ENCODE measurements at places on chromosomes 11 and 22.

DNA sequence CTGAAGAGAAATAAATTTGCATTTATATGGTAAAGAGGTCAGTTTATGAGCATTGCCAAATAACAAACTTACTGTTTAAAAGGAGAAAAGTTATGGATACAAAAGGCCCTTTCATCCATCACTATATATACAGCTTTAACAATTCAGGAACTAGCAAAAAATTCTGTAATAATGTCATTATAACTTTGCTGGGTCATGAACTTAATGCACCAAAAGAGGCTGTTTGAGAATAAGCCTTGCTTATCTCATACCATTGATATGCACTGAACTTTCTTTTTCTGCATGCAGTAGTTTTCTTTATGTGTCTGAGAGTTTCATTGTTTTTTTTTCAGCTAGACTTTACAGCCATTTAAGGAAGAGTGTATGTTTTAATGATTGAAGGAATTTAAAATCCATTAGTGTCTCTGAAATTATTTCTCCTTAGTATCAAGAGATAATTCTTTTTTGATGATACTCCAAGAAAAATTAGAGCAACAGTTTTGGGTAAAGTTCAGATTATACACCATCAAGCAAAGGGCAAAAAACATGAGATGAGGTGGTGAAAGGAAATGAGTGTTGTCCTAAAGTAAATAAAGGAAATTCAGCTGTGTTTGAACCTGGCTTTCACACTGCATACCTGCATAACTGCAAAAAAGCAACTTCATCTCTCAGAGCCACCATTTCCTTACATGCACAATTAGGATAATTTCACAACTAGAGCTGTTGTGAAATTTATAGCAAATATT, 188.2 kb upstream of the ANO3 start:
- no peaks in the 10 kb centered on the region for H3K36me3 ChIP-seq
- peaks cover 28% of the 10 kb centered on the region for H3K4me1 ChIP-seq
- H3K27me3 ChIP-seq, result no peaks in the 10 kb centered on the region
- peak overlapping the region; percentile 95 for H3K27ac ChIP-seq
- H3K4me3 ChIP-seq, result no peak overlapping the region

DNA sequence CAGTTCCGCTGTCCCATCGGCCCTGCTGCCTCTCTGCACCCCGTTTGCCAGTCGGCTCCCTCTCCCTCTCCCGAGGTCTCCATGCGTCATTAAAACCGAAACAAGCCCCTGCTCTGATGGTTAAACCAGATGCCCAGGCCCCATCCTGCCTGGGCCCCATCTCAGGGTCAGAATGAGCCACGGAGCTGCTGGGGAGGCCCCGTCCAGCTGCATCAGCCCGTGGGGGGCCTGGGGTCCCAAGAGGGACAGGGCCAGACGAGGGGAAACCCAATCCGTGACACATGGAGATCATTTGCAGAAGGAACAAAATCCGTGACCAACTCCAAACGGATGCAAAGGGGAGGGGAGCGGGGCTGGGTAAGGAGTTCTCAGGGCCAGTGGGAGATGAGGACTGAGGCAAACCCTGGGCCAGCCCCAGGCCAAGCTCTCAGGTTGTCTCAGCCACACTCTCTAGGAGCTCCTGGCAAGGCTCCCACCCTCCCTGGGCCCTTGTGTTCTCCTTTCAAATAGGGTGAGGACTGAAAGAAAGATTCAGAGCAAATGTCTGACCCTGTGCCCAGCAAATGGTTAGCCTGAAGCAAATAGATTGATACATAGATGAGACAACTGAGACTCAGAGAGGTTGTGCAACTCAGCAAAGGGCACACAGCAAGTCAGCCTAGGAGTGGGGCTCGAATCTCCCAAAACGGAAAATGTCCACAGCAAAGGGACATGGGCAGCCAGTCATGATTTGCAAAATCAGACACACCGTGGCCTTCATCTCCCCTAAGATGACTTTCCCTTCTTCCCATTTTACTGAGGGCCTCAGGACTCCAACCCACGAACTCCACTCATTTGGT, 162.1 kb downstream of the MN1 start:
- peaks cover 6% of the 10 kb centered on the region for H3K4me1 ChIP-seq
- H3K27me3 ChIP-seq, result peaks cover 22% of the 10 kb centered on the region
- no peak for DNase-seq
- H3K27ac ChIP-seq, result no peak overlapping the region
- no peak overlapping the region for H3K4me3 ChIP-seq
- no peaks in the 10 kb centered on the region for H3K36me3 ChIP-seq

GRCh38 chr22:20498913-20499312, 3.3 kb upstream of the KLHL22 start:
- peaks cover 12% of the 10 kb centered on the region for H3K36me3 ChIP-seq
- no peak overlapping the region for H3K27ac ChIP-seq
- no peaks in the 10 kb centered on the region for H3K27me3 ChIP-seq
- no peak overlapping the region for H3K4me3 ChIP-seq
- no peak for DNase-seq

- H3K27me3 ChIP-seq, result no peaks in the 10 kb centered on the region
- no peak overlapping the region for H3K4me3 ChIP-seq
- peaks cover 4% of the 10 kb centered on the region for H3K36me3 ChIP-seq
- no peak overlapping the region for H3K27ac ChIP-seq
- H3K4me1 ChIP-seq, result no peaks in the 10 kb centered on the region
- DNase-seq, result no peak
These were observed 139.8 kb upstream of the CEP126 start for GRCh38 chr11:101775033-101775432.

- no peak overlapping the region for H3K4me3 ChIP-seq
- no peak overlapping the region for H3K27ac ChIP-seq
- no peaks in the 10 kb centered on the region for H3K4me1 ChIP-seq
- DNase-seq, result no peak
- peaks cover 60% of the 10 kb centered on the region for H3K27me3 ChIP-seq
These were observed 6.4 kb downstream of the PRAME start for GRCh38 chr22:22552630-22553029.

DNA sequence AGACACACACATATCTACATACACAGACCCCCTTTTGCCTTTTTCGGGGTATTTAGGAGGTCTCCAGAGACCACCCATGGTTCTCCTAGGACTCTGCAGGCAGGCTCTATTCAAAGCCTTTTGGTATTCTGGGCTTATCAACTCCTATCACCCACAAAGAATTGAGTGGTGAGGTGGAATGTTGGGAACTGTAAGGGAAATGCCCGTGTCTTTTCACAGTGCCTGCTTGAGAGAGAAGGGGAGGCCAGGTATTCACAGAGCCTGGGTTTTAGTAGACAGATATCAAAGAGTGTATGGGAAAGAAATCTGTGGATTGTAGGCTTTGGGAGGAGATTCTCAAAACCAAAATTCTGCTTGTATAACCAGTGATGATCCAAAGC, 44.0 kb upstream of the CSNK2A3 start:
- peaks cover 5% of the 10 kb centered on the region for H3K4me1 ChIP-seq
- no peaks in the 10 kb centered on the region for H3K36me3 ChIP-seq
- H3K27me3 ChIP-seq, result peaks cover 22% of the 10 kb centered on the region
- no peak for DNase-seq
- H3K27ac ChIP-seq, result no peak overlapping the region
- no peak overlapping the region for H3K4me3 ChIP-seq

GRCh38 chr11:65183201-65183891, 1.6 kb downstream of the CAPN1 start:
- H3K4me1 ChIP-seq, result peaks cover 21% of the 10 kb centered on the region
- H3K27me3 ChIP-seq, result no peaks in the 10 kb centered on the region
- peak overlapping the region; percentile 97 for H3K27ac ChIP-seq
- DNase-seq, result no peak
- peak overlapping the region; percentile 89 for H3K4me3 ChIP-seq
- peaks cover 4% of the 10 kb centered on the region for H3K36me3 ChIP-seq

- H3K27me3 ChIP-seq, result peaks cover 5% of the 10 kb centered on the region
- peaks cover 22% of the 10 kb centered on the region for H3K4me1 ChIP-seq
- no peak for DNase-seq
- H3K27ac ChIP-seq, result no peak overlapping the region
- no peaks in the 10 kb centered on the region for H3K36me3 ChIP-seq
These were observed 2.2 kb downstream of the CADM1 start for GRCh38 chr11:115501893-115502589.

- no peak overlapping the region for H3K27ac ChIP-seq
- H3K27me3 ChIP-seq, result peaks cover 2% of the 10 kb centered on the region
- no peak overlapping the region for H3K4me3 ChIP-seq
- H3K36me3 ChIP-seq, result no peaks in the 10 kb centered on the region
These were observed 189.6 kb downstream of the ADAMTS15 start for GRCh38 chr11:130638033-130638432.

GRCh38 chr11:91248199-91248807, 976.3 kb upstream of the FAT3 start:
- H3K36me3 ChIP-seq, result peaks cover 3% of the 10 kb centered on the region
- H3K27ac ChIP-seq, result no peak overlapping the region
- H3K4me1 ChIP-seq, result peaks cover 7% of the 10 kb centered on the region

DNA sequence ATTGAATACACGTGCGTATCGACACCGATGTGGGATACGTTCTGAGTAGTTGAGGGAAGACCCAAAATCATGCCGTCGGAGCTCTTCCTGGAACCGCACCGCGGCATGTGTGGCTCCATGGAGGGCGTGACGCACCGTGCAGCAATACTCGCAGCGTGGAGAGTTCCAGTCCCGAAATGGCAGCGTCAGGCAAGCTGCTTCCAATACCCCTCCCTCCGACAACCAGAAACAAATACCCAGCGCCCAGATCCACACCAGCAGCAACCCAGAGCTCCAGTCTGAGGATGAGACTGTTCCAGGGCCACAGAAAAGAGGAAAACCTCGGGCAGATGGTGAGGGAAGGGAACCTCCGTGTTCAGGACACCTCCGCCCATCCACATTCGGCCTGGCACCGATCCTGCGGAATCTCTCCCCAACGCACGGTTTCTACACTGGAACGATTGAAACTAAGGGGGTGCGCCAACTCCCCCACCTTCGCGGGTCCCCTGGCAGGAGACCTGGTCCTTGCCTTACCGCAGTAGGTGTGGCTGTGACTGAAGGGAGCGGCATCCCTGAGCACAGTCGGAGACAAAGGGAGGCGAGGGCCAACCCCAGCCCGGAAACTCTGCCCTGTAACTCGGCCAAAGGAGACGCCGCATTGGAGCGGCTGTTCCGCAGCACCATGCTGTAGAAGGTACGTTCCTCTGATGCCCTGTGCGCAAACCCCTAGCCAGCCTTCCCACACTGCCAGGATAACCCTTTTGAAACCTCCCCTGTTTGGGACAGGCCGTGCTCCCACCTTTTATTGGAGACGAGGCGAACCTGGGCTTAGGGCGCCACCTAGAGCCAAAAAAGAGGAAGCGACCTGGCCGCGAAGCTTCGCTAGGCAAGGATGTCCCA, 28.2 kb downstream of the DBX1 start:
- no peaks in the 10 kb centered on the region for H3K36me3 ChIP-seq
- peak overlapping the region; percentile 70 for H3K4me3 ChIP-seq
- DNase-seq, result no peak
- H3K27ac ChIP-seq, result peak overlapping the region; percentile 44
- H3K4me1 ChIP-seq, result peaks cover 3% of the 10 kb centered on the region

DNA sequence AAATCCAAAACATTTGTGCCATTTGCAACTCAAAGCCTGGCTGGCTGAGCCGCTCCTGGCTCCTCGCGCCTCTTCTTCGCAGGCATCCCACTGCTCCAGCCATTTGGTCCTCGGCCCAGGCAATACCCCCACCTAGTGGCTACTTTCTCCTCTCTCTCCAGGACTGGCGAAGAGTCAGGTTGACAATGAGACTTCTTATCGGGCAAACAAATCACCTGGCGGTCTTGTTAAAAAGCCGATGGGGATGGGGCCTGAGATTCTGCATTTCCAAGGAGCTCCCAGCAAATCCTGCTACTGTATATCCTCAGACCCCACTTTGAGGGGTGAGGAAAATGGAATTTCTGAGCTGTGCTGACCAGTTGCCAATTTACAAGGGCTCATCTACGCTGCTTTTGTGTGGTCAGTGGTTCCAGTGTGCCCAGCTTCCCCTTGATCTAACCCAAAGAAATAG, 89.0 kb downstream of the ISX start:
- H3K36me3 ChIP-seq, result no peaks in the 10 kb centered on the region
- H3K27me3 ChIP-seq, result peaks cover 53% of the 10 kb centered on the region
- H3K4me3 ChIP-seq, result no peak overlapping the region
- peaks cover 7% of the 10 kb centered on the region for H3K4me1 ChIP-seq

DNA sequence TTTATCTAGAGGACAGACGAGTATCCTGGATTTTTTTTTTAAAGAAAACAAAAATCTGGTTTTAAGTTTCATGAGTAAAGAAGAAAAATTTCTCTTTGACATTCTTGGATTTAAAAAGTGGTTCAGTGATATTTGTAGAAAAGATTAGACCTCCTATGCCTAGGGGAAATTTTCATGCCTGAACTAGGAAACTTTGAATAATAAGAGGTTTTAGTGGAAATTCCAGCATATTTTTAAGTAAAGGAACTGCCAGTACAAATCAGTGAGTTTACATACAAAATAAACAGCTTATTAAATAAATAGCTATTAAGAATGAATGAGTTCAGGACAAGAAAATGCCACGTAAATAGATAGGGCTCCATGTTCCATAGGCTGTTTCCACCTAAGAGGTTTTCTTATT, 17.5 kb downstream of the JAM3 start:
- no peak for DNase-seq
- H3K4me3 ChIP-seq, result no peak overlapping the region
- no peaks in the 10 kb centered on the region for H3K27me3 ChIP-seq
- H3K4me1 ChIP-seq, result peaks cover 8% of the 10 kb centered on the region
- H3K27ac ChIP-seq, result no peak overlapping the region

- no peak for DNase-seq
- H3K27me3 ChIP-seq, result peaks cover 69% of the 10 kb centered on the region
- H3K27ac ChIP-seq, result no peak overlapping the region
- no peak overlapping the region for H3K4me3 ChIP-seq
These were observed 21.9 kb upstream of the DNAL4 start for GRCh38 chr22:38815842-38816241.

DNA sequence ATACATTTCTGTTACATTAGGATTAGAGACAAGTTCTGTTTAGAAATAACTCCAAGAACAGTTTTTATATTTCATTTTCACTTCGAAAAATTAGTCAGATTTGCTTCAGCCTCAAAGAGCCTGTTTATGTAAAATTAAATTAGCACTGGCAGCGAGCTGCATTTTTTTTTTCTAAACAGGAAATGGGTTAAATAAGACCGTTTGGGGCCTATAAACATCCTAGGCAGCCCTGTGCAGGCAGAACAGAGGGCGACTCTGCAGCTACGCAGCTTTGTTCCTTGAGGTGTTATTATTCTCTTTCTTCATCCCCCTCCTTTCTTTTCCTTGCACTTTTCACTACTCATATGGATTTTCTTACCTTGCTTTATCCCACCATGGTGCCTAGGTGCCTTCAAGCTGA, 48.7 kb downstream of the CWC15 start:
- H3K4me1 ChIP-seq, result peaks cover 32% of the 10 kb centered on the region
- H3K4me3 ChIP-seq, result no peak overlapping the region
- no peak for DNase-seq
- H3K27ac ChIP-seq, result peak overlapping the region; percentile 36
- H3K27me3 ChIP-seq, result no peaks in the 10 kb centered on the region

Measured in mesothelial cell of epicardium (in vitro differentiated cells).